Endothelial cell of umbilical vein (primary cell): ENCODE measurements at places on chromosomes 5 and 9. TPM values are rescaled to one million over a fixed set of nuclear protein-coding genes. Genes with fewer than 3 reads are reported as not detected.
A peak's percentile ranks its signal among the peaks of the same experiment; 100 is the strongest.

C9orf152 gene
- not detected in 2 replicates for polyA plus RNA-seq

DNA sequence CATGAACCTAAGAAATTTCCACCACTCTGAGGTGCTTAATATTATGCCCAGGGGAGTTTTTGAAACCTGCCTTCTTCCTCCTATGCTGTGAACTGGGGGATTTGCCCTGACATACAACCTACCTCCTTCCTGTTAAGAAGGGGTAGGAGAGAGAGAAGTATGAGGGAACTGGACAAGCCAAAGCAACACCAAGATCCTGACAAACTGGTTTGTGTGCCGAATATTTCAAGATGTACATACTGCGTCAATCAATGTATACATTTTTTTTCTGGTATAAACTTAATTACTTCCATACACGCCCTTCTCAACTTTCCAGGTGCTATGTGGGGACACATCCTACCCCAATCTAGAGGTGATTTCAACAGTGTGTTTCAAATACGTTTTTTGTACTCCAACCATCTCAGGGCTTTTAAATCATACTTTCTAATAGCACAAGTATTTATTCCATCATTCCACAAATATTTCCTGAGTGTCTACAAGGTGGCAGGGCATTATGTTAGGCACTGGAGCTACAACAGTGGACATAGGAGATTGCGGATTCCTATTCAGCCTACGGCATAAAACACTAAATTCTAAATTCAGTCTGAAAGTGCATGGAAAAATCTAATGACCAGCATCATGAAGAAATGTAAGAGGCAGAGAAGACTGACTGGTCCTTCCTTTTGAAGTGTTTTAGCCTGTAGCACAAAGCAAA, 70.1 kb upstream of the IFNK start:
- DNase-seq, result no peak

DRD1 gene
- polyA plus RNA-seq, result not detected in 2 replicates

PRRT1B gene
- not detected in 2 replicates for polyA plus RNA-seq

FCN1 gene
- not detected in 2 replicates for polyA plus RNA-seq

TAS2R1 gene
- polyA plus RNA-seq, result not detected in 2 replicates

DNA sequence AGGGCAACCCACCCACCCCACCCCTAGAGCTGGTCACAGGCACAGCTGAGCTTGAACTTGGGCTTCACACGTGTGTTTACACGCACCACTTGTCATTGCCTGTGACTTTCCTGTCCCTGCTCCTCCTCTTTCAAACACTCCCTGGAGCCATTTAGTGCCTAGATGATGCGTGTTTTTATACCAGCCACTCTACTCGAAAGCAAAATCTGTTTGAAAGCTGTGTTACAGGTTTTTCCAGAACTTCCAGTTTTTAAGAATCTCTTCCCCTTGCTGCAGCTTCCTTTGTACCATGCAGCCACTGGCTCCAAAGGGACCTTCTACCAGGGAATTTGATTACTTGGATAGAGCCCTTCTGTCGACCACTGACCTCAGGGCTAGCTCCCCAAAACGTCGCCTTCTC, 78.8 kb upstream of the SPRY4 start:
- no peak for DNase-seq

DNA sequence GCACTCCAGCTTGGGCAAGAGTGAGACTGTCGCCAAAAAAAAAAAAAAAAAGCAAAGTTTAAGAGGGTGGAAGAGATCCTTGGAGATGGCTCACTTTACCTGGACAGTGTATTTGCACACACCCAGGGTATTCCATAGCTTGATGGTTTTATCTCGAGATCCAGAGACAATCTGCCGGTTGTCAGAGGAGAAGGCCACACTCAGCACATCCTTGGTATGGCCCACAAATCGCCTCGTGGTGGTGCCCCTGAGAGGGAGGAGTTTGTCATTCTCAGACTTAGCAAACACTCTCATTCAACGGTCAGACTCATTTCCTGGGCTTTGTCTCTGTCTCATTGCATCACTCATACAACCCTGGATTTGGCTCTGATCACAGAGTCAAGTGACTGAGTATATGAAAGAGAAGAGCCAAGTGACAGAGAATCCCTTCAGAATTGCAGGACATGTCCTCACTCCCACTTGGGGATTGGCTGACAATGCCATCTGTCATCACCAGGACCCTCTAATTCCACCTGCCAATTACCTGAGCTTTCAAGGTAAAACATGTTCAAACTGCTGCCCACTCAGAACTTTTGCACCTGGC, 2.2 kb downstream of the RACK1 start:
- peak; percentile 83 for DNase-seq

GRCh38 chr5:6503342-6503741, 54.7 kb downstream of the UBE2QL1 start:
- no peak for DNase-seq

SUSD3 gene
- 0.14 TPM in 1 of 2 replicates, not detected in the other for polyA plus RNA-seq

SVEP1 gene
- 0.04 and 0.05 TPM in 2 replicates for polyA plus RNA-seq

C5orf52 gene
- not detected in 2 replicates for polyA plus RNA-seq

ZNF608 gene
- polyA plus RNA-seq, result 10.6 and 16.2 TPM in 2 replicates

DNA sequence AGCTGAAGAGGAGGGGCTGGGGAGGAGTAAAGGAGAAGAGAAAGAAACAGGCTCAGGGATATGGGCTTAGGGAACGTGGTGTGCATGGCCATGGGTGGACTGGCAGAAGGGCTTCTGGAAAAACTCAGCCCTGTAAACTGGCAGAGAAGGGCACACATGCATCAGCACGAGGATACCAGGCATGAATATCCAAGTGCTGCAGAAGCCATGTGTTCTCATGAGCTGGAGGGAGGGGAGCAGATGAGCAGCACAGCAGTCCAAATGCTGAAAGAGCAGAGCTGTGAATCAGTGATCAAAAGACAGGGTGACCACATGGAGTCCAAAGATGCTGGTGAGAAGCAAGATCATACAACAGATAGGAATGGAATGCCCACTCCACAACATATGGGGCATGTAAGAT, 72.3 kb downstream of the SEMA5A start:
- no peak for DNase-seq

CATSPER3 gene
- 0.35 and 0.43 TPM in 2 replicates for polyA plus RNA-seq

GRCh38 chr9:18333157-18333556, 140.8 kb upstream of the ADAMTSL1 start:
- DNase-seq, result peak; percentile 92

TMC1 gene
- 0.30 TPM in 1 of 2 replicates, not detected in the other for polyA plus RNA-seq

GRCh38 chr5:60453186-60453976, 246.6 kb downstream of the DEPDC1B start:
- no peak for DNase-seq

GRCh38 chr5:175489693-175490443, 11.5 kb downstream of the SFXN1 start:
- DNase-seq, result no peak

- peak; percentile 64 for DNase-seq
These were observed 591.5 kb downstream of the RAB3C start for GRCh38 chr5:59174248-59174844.

- peak; percentile 63 for DNase-seq
These were observed 8.7 kb upstream of the GFRA3 start for GRCh38 chr5:138282920-138283742.

- no peak for DNase-seq
These were observed 243.5 kb downstream of the GADD45G start for GRCh38 chr9:89848060-89849040.
